SK-MEL-5 (cell line): ENCODE measurements at places on chromosomes 3 and 15. TPM values are rescaled to one million over a fixed set of nuclear protein-coding genes. Genes with fewer than 3 reads are reported as not detected.
A peak's percentile ranks its signal among the peaks of the same experiment; 100 is the strongest.

The SEMA3G gene
- total RNA-seq: 0.40 and 0.43 TPM in 2 replicates

The SAMMSON gene
- 26.3 and 26.5 TPM in 2 replicates for total RNA-seq

The RBM15B gene
- 17.8 and 19.3 TPM in 2 replicates for total RNA-seq

The PRR20G gene
- total RNA-seq: not detected in 2 replicates

The TATDN2 gene
- 8.3 and 8.6 TPM in 2 replicates for total RNA-seq

The MST1R gene
- not detected in 2 replicates for total RNA-seq

The CPNE9 gene
- total RNA-seq: 0.53 and 0.79 TPM in 2 replicates

The ACKR4 gene
- not detected in 2 replicates for total RNA-seq

The NRG4 gene
- 2.8 and 6.3 TPM in 2 replicates for total RNA-seq

DNA sequence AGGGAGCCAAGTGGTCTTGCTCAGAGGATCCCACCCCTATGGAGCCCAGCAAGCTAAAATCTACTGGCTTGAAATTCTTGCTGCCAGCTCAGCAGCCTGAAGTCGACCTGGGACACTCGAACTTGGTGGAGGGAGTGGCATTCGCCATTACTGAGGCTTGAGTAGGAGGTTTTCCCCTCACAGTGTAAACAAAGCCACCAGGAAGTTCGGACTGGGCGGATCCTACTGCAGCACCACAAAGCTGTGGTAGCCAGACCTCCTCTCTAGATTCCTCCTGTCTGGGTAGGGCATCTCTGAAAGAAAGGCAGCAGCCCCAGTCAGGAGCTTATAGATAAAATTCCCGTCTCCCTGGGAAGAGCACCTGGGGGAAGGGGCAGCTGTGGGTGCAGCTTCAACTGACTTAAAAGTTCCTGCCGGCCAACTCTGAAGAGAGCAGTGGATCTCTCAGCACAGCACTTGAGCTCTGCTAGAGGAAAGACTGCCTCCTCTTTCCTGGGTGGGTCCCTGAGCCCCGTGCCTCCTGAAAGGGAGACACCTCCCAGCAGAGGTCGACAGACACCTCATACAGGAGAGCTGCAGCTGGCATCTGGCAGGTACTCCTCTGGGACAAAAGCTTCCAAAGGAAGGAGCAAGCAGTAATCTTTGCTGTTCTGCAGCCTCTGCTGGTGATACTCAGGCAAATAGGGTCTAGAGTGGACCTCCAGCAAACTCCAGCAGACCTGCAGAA, 576.3 kb upstream of the NECTIN3 start:
- DNase-seq: no peak

GRCh38 chr15:101237251-101237650, 14.6 kb downstream of the CHSY1 start:
- DNase-seq: no peak

DNA sequence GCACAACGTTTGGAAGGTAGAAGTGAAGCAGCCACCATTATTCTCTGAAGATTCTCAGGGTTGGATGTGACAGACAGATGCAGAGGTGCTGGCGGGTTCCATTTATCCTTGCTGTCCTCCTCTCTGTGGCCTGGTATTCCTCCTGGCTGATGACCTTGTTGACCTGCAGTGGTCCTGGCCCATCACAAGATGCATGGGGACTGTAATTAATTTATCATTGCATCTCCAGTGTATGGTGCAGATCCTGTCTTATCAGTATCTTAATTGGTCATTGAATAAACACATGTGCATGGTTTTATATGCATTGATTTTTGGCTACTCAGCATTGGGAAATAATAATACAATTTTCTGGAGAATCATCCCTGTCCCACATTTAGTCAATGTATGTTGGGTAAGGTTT, 259.4 kb upstream of the LRRFIP2 start:
- DNase-seq: no peak

GRCh38 chr3:37987315-37987697, 3.3 kb upstream of the VILL start:
- DNase-seq: no peak

DNA sequence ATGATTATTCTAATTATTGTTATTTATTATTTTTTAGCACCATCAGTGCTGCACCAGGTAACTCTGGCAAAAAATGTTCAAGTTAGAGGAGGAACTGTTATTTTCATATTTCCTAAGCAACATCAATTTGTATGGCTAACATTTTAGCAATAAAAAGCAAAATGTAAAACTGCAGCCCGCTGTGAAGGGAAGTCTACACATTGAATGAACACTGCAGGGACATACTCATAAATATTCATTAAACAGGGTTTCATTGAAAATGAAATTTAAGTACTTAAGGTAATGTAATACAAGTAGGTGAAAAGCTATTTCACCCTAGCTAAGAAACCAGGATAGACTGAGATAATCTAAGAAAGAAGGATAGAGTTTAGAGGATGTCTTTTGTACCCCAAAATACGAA, 532.7 kb downstream of the NLGN1 start:
- no peak for DNase-seq

- DNase-seq: peak; percentile 68
Observed at GRCh38 chr3:107035176-107035575, 342.1 kb upstream of the CCDC54 start.

GRCh38 chr3:50648313-50648712, 26.4 kb upstream of the DOCK3 start:
- DNase-seq: peak; percentile 13

DNA sequence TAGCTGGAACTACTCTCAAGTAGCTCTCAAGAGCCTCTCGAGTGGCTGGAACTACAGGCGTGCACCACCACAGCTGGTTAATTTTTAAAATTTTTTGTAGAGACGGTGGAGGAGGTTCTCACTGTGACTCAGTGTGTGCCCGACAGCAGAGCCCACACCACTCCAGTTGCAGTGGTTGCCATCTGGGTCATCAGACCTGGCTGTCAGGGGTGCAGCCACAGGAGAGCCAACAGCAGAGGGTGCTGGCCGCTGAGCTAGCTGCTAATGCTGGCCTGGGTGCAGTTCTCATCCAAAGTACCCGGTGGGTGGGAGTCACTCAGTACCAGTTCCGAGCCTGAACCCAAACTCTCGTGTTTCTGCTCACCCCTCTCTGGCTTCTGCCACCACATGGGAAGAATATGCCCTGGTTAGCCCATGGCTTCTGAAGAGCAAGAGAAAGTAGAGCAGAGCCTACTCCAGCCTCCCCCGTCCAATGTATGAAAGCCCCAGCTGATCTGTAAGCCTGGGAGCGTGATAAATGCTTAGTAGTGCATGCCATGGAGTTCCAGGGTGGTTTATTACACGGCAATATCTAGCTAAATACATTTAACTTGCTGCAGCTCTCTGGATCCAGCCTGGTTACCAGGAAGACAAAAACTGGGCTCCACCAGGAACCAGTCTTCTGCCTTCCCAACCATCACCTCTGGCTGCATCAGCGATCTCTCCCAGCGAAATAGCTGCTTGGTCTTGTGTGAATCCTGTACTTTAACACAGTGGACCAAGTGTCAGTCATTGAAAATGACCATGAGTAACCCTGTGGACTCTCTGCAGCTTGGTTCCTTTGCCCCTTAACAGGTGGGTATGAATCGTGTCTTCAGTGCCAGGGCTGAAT, 17.1 kb downstream of the UMPS start:
- DNase-seq: no peak

- DNase-seq: no peak
Observed at GRCh38 chr15:58536414-58536813, 104.6 kb downstream of the LIPC start.

GRCh38 chr3:195907684-195907933, 742 bp downstream of the TNK2 start:
- no peak for DNase-seq

GRCh38 chr3:172666873-172667694, 43.8 kb downstream of the NCEH1 start:
- peak; percentile 90 for DNase-seq

GRCh38 chr3:52527732-52528585, 5.7 kb downstream of the NT5DC2 start:
- no peak for DNase-seq

DNA sequence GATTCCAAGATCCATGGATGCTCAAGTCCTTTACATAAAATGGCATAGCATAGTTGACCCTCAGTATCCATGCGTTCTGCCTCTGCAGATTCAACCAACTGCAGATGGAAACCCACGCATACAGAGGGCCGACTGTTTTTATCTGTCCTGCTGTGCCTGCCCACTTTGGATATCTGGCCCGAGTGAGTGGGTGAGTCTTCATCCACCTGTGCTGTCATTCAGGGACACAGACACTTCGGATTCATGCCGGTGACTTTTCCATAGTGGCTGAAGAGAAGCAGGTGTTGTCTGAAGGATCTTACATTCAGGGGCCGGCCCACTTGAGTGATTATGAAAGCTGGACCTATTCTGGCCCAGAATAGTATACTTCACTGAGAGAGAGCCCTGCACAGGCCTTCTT, 85.1 kb downstream of the RYR3 start:
- DNase-seq: no peak

- peak; percentile 80 for DNase-seq
Observed at GRCh38 chr3:186609247-186609868, 3.5 kb upstream of the AHSG start.

GRCh38 chr15:67779549-67780111, 45.7 kb upstream of the SKOR1 start:
- DNase-seq: no peak

DNA sequence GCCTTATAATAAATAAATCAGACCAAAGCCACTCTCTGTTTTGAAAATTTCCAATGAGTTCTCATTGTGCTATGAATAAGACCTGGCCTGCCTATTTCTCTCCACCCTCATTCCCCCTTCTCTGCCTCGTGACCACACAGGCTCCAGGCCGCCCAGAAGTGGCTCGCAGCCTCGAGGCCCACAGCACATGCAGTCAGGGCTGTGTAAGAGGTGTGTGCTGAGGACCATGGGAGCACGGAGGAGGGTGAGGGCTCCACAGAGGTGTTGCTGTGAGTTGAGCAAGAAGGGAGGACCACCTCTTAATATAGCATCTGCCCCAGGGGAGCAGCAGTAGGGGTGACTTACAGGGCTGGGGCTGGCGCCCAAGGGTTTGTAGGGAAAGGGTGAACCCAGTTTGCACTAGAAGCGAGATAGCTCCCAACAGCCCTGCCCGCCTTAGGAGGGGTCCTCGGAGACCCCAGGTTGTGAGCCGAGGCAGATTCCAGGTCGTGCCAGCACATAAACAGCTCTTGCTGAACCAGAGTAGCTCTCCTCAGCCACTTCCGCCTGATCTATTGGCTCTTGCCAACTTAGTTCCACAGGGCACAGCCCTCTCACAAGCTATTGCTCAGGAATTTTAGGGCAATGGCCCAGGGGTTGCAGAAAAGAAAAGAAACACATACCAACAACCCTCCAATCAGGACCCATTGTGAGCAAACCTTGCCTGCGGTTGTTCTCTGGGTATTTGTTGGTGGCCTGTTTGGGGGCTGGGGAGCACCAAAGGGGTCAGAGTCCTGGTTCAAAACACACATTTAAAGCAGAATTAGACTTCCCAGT, 117.7 kb downstream of the MYLK start:
- DNase-seq: no peak

GRCh38 chr15:81275711-81276392, 48.1 kb downstream of the STARD5 start:
- no peak for DNase-seq

GRCh38 chr3:107727102-107727501, 204.3 kb downstream of the BBX start:
- no peak for DNase-seq

- DNase-seq: no peak
Observed at GRCh38 chr15:33526532-33526931, 215.8 kb downstream of the RYR3 start.

DNA sequence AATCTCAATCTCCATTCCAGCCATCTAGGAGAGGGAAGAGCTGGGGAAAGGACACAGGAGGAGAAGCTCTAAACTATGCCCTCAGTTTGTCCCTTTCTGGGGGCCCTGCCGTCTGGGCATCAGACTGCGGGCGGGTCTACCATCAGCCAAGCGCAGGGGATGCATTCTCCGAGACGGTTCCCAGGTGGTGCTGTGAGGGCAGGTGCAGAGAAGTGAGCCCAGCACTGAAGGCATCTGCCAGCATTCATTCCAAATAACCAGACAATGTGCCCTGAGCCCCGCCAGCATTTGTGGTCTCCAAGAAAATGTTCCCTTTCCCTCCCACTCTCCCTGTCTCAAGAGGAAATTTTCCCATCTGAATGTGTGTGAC, 265.7 kb downstream of the XXYLT1 start:
- DNase-seq: no peak

GRCh38 chr3:46277476-46277875, 35.2 kb downstream of the CCR3 start:
- no peak for DNase-seq

DNA sequence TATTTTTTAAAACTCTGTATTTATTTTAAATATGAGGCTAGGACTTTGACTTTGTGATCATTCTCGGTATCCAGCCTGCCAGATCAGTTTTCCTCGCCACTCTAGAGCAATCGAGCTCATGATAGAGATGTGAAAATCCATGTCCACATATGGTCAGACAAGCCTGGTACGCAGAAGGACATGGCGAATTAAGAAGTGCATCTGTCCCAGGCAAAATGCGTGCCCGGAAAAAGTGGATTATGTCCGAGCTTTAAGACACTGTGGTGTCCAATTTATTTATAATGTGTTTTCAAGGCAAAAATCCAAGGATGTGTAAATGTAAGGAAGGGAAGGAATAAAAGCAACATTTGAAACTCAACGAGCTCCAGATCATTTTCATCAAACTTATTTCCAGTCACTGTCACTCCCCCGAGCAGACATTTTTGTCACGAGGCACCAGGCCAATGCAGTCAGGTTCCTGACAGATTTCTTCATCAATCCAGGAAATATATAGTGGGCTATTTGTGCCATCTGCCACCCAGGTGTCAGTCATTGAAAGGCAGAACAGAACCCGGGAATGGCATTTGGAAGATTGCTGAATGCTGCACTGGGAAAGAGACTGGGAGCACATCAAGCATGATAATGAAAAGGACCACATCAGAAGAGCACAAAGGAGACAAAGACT, 825.7 kb downstream of the SQOR start:
- no peak for DNase-seq

DNA sequence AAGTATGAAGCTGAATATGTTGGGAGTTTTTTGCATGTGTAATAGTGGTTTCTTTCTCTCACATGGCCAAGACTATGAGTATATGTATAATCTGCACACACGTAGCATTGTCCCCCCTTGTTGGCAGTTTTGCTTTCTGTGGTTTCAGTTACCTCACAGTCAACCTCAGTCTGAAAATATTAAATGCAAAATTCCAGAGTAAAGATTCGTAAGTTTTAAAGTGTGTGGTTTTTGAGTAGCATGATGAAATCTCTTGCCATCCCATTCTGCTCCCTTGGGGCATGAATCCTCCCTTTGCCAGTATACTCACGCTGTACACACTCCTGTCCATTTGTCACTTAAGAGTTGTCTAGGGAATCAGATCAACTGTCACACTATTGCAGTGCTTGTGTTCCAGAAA, 742.0 kb upstream of the CCDC54 start:
- DNase-seq: peak; percentile 18

- no peak for DNase-seq
Observed at GRCh38 chr3:61464518-61465140, 96.7 kb upstream of the PTPRG start.

- no peak for DNase-seq
Observed at GRCh38 chr3:177624528-177625495, 427.5 kb upstream of the TBL1XR1 start.
